ENCODE measurements at places on chromosomes 2 and 18.

DNA sequence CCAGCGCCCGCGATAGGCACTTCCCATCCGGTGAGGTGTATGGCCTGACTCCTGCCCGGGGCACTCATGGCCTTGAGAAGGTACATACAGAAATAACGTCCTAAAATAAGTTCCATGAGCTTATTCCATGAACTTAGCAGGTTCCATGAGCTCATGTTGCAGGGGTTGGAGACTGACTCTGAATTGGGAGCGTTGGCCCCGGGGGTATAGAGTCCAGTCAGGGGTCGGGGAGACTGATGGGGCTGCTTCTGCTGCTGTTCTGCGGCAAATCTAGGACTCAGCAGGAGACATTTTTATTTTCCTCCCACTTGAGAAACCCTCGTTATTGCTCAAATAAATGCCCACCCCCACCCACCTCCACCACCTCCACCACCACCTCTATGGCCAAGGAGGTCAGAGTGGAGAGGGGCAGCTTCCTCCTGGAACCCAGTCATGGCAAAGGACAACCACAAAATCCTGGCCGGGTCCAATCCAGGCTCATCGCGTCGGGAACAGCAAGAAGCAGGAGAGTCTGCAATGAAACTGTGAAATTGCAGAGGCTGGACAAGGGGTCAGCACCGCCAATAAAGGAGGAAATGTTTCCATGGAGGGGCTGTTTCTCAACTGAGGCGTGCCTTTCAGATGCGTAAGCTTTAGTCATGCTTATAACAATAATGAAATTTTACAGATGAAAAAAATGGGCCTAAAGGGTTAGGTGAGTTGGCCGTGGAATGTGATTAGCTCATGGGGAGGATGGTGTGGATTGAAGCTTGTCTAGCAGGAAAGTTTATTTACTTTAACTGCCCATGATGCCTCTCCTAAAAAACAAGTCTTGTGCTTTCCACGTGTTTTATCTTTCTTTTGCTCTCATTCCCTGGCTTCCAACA, 136.6 kb upstream of the ALKAL2 start:
- DNase-seq: no peak

DNA sequence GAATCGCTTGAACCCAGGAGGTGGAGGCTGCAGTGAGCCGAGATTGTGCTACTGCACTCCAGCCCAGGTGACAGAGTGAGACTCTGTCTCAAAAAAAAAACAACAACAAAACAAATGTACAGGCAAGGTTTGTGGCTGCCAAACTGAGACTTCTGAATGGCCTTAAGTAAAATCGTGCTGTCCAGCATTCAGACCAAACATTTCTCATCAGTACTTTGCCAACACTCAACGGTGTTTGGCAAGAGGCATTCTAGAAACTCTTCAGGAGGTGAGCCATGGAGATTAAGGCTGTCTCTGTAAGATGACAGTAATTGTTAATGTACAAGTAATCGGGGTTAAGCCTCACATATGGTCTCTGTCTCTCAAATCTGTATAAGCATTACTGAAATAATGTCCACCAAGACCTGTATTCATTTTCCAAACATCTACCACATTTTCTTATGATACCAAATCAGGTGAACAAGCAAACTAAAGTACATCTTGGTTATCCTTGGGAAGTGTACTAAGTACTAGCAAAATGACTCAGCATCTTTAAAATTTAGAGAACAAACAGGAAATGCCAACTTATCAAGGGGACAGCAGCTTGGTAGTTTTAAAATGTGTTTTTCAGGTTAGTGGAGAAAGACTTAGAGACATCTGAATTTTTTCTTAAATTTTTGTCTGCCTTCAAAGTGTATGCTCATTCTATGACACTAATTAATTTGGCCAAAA, 29.3 kb downstream of the SERPINE2 start:
- DNase-seq: no peak

- peak; percentile 17 for DNase-seq
Measured at GRCh38 chr2:138432971-138433370, 68.6 kb upstream of the SPOPL start.

- DNase-seq: no peak
Measured at GRCh38 chr2:101528501-101528900, 53.6 kb upstream of the RFX8 start.

- DNase-seq: no peak
Measured at GRCh38 chr18:79642626-79643025, 37.0 kb upstream of the CTDP1 start.

Measured in GM10248 (cell line).